ENCODE measurements at places on chromosomes 12 and 14. TPM values are rescaled to one million over a fixed set of nuclear protein-coding genes. Genes with fewer than 3 reads are reported as not detected.

DNA sequence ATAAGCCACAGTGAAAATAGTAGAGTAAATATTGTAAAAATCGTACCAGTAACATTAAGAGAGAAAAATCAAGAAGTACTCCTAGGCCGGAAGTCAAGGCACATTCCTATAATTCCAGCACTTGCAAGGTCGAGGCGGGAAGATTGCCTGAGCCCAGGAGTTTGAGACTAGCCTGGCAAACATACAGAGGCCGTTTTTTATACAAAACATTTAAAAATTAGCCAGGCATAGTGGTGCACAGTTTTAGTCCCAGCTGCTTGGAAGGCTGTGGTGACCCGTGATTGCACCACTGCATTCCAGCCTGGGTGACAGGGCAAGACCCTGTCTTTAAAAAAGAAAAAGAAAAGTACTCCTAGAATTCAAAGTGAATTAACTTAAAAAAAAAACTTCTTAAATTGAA is 341.8 kb downstream of the C12orf50 start:
- DNase-seq, result no peak

DNA sequence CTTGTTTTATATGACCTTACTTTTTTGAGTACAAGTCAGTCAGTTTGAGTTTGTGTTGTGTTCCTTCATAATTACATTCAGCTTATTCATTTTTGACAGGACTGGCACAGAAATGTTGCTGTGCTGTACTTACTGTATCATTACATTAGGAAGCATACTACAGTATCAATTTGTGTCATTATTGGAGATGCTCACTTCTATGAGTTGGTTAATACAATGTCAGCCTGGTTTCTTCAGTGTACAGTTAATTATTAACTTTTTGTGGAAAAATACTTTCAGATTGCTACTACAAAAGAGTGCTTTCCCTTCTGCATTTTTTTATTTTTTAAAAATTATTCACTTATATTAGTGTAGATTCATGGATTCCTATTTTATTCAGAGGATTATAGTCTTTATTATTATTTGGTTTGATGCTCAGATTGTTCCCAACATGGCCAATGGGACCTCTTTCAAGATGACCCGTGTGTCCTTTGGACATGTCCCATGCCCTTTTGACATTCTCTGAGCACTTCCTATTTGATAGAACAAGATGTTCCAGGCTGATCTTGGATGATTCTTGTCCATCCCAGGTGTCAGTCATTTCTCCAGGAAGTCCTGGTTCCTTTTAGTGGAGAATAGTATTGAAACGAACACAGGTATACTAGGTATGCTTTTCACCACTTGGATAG is 66.6 kb downstream of the MON2 start:
- no peak for DNase-seq

DNA sequence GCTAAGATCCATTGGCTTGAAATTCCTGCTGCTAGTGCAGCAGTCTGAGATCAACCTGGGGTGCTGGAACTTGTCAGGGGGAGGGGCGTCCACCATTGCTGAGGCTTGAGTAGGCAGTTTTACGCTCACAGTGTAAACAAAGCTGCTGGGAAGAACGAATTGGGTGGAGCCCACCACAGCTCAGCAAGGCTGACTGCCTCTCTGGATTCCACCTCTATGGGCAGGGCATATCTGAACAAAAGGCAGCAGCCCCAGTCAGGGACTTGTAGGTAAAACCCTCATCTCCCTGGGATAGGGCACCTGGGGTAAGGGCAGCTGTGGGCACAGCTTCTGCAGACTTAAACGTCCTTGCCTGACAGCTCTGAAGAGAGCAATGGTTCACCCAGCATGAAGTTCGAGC is 191.7 kb downstream of the ALG10B start:
- DNase-seq, result no peak

DNA sequence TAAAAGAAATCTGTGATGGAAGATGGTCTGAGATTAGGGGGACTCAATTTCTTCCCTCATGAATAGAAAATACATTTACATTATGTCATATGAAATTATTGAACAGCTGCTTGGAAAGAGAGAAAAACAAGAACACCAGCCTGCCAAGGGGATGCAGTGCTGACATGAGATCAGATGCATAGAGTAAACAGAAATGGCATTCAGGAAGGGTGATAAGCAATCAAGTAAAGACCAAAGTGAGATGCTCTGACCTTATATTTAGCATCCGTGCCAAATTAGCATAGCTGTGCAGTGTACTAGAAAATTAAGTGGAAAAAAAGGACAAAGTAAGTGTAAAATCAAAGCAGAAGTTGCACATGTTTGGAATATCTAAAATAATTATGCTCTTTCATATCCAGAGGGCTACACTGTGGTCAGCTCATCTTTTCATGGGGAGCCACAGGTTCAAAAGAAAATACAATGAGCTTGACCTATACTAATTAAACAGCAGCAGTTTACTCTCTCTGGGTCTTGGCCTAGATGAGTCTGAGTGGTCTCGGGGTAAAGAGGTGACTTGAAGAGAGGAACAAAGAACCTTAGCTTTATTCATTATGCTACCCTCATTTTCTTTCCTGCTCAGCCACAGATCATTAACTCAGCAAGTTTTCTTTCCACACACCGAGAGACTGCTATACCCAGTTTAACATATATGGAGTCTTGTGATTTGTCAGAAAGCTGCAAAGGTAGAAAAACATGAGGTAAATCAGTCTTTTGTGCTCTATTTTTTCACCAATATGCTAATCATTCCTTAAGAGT is 359.4 kb upstream of the FOXG1 start:
- no peak for DNase-seq

DNA sequence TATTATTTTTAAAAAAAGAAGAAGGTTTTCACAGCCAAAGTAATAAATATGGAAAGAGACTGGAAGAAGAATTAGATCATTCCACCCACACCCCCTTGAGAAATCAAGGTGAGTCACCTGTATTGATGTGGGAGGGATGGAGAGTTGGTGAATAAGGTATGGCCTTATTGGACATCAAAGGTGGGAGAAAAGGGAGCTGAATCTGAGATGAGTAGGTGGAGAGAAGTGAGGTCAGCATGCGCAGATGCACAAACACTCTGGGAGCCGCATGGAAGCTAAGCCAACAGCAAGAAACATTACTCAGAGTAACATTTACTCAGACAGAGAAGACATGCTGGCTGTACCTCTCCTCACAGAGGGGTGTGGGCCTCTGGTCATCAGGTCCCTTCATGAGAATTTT is 113.1 kb upstream of the FOXG1 start:
- no peak for DNase-seq

Gene B3GNT4
- polyA plus RNA-seq, result 1.8 TPM

All from large intestine (tissue), 12 donors.